Glomerular endothelial cell (primary cell): ENCODE measurements at places on chromosomes 1 and 21.

DNA sequence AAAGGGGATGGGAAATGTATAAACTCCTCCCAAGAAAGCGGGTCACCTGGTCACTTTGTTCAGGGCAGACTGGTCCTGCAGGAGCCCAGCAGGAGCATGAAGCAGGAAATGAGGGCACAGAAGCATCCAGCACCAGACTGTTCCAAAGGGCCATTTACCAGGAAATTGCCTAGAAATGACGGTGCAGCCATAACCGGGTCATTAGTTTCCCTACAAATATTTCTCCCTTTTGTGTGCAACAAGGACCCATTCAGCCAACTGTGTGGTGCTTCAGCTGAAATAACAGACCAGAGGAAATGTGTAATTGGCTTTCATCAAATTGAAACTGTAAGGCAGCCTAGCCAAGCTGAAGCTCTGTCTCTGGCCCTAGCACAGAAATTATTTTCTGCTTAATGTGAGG is 7.6 kb upstream of the CTTNBP2NL start:
- DNase-seq = no peak

DNA sequence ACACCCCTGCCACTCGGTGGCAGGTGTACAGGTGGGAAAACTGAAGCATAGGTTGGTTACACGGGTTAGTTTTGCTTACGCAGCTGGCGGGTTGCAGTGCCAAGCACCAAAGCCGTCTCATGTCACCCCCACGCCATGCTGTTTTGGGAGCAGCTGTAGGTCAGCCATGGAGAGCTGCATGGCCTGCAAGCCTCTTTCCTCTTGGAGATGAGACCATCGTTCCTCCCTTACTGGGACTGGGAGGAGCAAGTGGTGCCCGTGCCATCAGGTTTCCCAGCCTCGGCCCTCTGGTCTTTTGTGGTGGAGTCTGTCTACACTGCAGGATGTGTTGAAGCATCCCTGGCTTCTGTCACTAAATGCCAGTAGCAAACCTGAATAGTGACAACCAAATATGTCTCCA is 46.9 kb downstream of the AJAP1 start:
- no peak for DNase-seq

DNA sequence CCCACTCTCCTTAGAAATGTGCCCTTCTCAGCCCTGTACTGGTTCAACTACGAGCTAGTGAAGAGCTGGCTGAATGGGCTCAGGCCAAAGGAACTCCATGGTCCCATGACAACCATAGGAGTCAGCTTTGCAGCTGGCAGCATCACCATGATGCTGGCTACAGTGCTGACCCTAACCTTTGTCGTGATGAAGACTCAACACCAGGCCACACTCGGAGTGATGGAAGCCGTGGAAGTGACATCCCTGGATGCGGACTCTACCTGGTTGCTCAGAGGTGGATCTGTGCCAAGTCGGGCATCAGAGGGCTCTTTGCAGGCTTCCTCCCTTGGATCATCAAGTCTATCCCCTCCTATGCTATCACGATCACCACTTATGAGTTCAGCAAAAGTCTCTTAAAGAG is 11.6 kb downstream of the KDM5B start:
- DNase-seq = no peak

GRCh38 chr1:213162338-213162737 is 111.3 kb downstream of the RPS6KC1 start:
- DNase-seq = no peak

GRCh38 chr1:155396874-155397476 is 76.3 kb downstream of the RUSC1 start:
- DNase-seq = no peak

DNA sequence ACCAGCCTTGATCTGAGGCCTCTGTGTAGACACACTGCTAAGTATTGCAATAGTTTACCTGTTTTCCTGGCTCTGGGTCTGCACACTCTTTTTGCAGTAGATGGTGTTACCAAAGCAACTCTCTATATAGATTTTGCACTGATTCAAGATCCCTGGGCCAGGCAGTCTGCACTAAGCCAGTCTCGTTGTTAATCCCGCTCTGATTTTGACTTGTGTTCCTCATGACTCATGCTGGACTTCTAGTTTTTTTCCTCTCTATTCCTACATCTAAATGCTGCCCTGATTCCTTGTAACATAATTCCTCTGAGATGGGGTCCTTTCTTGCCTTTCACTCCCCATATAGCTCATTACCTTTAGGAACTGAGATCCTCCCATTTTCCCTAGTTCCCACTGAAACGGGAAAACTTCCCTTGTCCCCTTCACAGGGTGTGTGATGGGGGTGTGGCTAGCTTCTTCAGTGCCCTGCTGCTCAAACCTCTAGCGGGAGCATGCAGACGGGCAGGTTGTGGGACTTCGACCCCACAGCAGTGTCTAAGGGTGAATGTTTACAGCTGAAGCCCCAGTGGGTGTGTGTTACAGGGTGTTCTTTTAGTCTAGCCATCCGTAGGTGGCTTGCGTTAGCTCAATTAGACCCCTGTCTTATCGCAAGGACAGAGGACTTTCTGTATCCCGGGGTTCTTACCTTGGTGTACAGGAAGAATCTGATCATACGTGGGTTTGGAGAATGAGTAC is 106.5 kb upstream of the RAB3GAP2 start:
- no peak for DNase-seq
